Inflammatory macrophage (primary cell): ENCODE measurements at places on chromosomes 5 and 9.

DNA sequence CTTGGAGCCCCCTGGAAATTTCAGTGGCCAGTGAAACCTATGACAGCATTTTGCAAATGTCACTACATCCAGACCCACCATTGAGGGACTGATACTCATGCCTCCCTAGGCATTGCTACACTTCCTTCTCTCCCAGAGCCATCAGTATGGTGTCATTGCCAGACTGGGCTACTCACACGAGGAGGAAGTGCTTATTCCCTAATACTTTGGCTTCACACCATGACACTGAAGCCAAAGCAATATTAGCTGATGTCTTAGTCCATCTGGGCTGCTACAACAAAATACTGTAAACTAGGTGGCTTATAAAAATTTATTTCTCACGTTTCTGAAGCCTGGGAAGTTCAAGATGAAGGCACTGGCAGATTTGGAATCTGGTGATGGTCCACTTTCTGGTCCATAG is 22.6 kb downstream of the TRPM3 start:
- DNase-seq = no peak

GRCh38 chr5:77029376-77029885 is 773 bp upstream of the AGGF1 start:
- no peak for DNase-seq

GRCh38 chr9:8486095-8486494 is 686.5 kb upstream of the DMAC1 start:
- peak; percentile 5 for DNase-seq

DNA sequence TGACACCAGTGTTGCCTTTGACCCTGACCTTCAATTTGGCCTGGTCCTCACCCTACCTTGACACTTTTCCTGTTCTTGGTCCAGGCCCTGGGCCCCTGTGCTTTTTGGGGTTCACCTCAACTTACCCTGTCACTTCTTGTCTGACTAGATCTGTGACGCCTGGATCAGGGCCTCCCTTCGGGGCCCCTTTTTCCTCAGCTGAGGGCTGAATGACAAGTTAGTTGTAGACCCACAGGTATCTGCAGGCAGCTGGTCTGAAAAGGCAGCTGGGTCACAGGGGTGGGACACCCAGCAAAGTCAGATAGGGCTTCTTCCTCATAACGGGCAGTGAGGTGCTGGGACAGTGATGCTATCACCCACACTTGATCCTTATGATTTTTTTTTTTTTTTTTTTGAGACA is 10.0 kb upstream of the MYORG start:
- no peak for DNase-seq

DNA sequence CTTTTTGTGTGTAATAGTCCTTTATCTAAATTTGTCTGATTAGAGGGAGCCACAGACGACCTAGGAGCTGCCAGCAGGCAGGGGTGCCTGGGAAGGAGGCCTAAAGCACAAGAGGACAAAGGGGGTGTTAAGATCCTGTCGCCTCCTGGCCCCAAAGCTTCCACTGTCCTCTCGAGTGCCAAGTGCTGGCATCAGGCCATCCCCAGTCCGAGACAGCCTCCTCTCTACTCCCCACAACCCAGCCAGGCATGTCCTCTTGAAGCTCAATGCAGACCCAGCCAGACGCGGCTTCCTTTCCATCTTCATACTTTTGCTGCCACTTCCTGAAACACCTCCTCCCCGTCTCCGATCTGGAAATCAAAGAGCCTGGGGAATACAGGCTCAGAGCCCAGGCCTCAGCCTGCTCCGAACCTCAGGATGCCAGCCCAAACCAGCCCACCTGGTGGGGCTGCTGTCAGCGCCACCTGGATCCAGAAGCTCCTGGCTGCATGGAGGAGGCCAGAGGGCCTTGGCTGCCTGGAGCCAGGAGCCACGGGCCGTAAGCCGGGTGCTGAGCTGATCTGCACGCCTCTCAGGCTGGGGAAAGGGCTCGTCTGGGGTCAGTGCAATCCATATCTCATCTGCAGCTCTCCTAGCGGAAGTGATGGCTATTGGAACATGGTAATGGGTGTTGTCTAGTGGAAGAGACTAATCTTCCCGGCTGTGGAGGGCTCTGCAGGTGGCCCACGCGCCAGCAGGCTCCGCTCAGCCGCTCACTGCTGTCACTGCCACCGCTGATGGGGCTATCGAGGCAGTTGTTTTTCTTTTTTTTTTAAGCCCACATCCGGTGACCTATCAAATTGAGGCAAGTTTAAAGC is 60.2 kb upstream of the FUBP3 start:
- DNase-seq = no peak

- DNase-seq = peak; percentile 36
Measured at GRCh38 chr5:142716963-142717362, 31.1 kb upstream of the FGF1 start.

- DNase-seq = no peak
Measured at GRCh38 chr5:146716636-146717035, 161.9 kb downstream of the PPP2R2B start.

GRCh38 chr9:113509463-113509862 is 45.9 kb downstream of the RGS3 start:
- DNase-seq = no peak

GRCh38 chr5:150672237-150672883 is 11.3 kb downstream of the MYOZ3 start:
- DNase-seq = no peak

DNA sequence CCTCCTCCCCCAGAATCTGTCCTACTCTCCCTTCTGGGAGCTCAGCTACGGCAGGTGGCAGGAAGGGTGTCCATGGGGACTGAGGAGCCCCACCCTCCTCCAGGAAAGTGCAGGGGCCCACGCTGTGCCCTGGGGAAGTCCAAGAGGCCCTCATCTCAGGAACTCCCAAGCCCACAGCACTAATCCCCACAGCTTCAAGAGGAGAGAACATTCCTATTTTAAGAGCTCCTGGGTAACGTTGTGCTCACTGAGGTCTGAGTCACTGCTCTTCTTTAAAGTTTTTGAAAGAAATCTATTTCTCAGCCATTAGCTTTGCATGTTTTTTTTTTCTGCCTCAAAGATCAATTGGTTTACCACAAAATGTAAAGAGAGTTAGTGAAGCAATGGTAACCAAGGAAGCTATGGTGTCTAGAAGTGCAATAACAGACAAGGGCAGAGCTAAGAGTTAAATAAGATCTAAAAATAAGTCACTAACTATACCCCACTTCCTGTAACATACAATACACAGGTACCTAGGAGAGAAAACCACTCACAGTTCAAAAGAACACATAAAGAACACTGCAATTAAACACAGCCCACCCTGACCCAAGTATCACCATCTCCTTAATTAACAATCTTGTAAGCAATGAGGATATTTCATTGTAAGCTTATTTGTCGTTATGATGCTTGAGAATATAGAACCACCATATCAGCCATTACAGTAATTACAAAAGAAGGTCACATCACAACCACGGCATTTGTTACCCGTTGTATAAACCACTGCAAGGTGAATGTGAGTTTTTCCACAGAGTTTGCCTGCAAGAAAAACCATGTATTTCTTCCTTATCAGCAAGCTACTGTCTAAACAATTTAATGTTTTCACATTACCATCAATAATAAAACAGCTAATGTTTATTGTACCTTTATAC is 382.3 kb upstream of the SLC30A5 start:
- no peak for DNase-seq

DNA sequence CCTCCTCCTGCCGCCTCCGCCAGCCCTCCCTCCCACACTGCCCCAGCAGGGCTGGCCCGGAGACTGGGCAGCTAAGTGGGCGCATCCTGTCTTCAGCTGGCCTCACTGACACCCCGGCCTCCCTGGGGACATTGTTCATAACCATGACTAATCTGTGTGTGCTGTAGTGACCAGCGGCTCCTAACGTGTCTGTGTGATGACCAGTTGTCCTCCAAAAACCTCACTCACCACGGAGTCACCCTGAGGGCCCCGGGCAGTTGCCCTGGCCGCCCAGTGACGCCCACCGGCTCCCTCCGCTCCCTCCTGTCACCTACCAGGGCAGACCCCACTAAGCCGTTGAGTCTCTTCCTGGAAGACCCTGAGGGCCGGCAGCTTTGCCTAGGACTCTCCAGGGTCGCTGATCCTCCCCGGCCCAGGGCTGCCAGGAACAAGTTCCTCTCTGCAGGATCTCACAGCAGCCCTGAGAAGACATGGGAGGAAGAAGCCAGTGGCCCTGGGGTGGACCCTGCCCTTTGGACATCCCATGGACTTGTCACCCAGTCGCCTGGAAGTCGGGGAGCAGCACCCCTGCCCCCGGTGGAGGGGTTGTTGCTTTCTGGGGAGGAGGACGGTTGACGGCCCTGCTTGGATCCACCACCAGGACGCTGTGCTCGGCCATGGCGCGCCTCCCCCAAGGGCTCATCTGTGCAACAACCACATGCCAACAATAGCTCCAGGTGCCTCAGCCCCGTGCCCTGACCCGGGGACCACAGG is 110.2 kb upstream of the LMX1B start:
- no peak for DNase-seq

DNA sequence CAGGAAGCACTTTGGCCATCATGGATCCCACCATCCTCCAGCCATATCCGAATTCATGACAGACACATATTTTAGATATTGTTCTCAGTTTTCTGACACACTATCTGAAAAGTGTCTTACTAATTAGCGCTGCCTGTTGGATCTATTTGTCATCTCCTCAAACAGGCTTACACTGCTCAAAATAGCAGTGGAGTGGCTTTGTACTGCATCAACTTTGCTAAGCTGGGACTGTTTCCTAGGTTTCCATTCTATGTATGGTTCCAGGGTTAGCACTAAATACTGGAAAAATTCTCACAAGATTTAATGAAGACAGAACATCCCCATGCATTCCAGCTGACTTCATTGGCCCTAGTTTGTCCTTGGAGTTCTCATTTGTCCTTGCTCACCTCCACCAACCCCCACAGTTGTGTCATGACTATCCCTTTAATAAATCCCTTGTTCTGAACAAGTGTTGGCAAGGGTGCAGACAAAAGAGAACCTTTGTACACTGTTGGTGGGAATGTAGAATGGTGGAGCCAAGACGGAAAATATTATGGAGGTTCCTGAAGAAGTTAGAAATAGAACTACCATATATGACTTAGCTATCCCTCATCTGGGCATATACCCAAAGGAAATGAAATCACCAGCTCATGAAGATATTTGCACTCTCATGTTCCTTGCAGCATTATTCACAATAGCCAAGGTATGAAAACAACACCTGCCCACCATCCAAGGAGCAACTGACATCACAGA is 136.5 kb upstream of the RAI14 start:
- no peak for DNase-seq

DNA sequence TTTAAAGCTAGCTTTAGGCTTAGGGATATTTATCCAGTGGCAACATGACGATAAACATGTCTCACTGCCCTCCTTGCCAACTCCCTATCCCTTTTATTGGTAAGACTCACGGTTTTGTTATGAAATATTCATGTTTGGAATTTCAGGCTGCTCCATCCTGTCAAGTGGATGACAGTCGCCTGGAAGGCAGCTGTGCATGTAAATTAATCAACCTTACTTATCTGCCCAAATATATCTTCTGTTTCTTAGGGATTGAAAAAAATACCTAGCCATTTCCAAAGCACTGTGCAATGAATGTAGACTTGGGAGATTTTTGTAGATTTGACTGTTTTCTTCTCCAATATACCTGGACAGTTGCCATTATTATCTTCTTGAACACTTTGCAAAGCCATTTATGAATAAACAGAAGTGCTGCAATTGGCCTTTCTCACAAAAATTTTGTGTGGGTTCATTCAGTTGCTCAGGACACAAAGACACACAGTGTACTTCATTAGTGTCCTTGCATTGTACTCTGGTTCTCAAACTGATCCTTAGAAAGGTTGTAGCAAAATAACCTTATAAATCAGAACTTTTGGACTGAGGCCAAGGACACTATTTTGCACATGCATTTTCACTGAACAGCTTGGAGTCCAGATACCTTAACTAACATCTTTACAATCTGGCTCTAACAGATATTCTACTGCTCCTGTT is 889.4 kb upstream of the SEMA6A start:
- no peak for DNase-seq

GRCh38 chr5:90852531-90852930 is 293.9 kb downstream of the ADGRV1 start:
- no peak for DNase-seq

DNA sequence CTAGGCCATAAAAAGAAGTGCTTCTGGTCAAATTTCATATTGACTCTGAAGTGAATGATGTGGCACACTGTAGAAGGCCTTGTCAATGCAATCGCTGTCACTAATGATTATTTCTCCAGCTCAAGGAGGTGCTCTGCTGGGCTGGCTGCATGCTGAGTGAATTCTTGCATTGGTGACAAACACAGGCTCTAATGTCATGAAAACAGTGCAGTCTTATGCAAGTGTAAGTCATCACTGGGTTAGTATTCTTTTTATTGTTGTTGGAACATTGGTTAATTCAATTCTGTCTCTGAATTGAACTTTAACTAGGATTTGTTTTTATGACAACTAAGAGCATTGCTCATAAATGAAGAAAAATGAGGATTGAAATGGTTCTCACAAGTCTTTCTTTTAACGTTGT is 57.3 kb upstream of the CD180 start:
- DNase-seq = no peak

GRCh38 chr9:121819428-121820231 is 168.2 kb downstream of the DAB2IP start:
- DNase-seq = peak; percentile 2

- no peak for DNase-seq
Measured at GRCh38 chr9:126578029-126578428, 35.7 kb upstream of the LMX1B start.

GRCh38 chr9:36576866-36577265 is 4.2 kb downstream of the MELK start:
- DNase-seq = no peak

- no peak for DNase-seq
Measured at GRCh38 chr5:132406144-132406783, 36.8 kb downstream of the SLC22A5 start.

- no peak for DNase-seq
Measured at GRCh38 chr9:86645303-86645702, 291.1 kb upstream of the TUT7 start.

GRCh38 chr5:88377240-88377639 is 108.6 kb upstream of the TMEM161B start:
- DNase-seq = no peak

- DNase-seq = no peak
Measured at GRCh38 chr5:62649476-62650113, 71.0 kb downstream of the LRRC70 start.

DNA sequence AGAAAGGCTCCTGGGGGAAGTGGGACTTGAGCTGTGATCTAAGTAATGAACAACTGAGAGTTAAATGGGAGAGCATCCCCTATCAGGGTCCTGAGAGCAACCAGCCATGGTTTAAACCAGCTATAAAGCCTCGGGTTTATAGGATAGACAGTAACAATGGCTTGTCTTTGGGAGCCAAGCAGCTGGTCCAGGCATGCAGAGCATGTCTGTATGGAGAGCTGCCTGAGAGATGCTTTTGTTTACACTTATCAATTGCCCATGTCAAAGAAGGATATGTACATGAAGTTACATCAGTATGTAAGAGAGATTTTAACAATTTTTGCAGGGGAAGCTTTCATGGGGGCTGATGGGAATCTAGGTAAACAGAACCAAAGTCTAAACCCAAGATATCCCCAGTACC is 4.4 kb downstream of the TGFBI start:
- no peak for DNase-seq

- DNase-seq = no peak
Measured at GRCh38 chr5:54884195-54884536, 101.2 kb downstream of the ESM1 start.
